Inflammatory macrophage treated with lipopolysaccharide for 1 hour (primary cell): ENCODE measurements at places on chromosomes 6 and 20.

DNA sequence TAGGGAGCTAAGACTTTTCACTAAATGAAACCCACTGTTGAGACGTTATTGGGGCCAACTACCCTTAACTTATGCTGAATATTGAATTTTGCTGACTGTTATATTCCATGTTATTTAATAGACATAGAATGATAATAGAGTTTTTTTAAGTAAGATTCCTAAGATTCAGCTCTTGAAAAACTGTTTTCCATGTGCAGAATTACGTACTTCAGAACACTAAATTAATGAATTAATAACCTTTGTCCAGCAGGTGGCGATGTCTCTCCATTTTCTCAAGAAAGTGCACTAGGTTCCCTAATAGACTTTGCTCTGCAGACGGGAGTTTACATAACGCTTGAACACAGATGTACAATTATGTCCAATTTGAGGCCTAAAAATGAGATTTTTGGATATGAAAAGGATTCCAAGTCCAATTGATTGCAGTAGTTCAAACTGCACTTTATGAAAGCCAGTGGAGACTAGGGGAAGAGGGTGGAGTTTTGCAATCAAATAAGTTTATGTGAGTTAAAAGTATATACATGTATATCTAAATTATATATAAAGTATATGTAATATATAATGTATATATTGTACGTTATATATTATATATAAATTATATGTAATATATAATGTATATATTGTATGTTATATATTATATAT, 282.1 kb downstream of the UST start:
- DNase-seq = peak; percentile 97

- DNase-seq = peak; percentile 29
Observed at GRCh38 chr6:139337001-139337400, 37.4 kb downstream of the CITED2 start.

- DNase-seq = peak; percentile 47
Observed at GRCh38 chr20:56453352-56453751, 15.1 kb upstream of the RTF2 start.

DNA sequence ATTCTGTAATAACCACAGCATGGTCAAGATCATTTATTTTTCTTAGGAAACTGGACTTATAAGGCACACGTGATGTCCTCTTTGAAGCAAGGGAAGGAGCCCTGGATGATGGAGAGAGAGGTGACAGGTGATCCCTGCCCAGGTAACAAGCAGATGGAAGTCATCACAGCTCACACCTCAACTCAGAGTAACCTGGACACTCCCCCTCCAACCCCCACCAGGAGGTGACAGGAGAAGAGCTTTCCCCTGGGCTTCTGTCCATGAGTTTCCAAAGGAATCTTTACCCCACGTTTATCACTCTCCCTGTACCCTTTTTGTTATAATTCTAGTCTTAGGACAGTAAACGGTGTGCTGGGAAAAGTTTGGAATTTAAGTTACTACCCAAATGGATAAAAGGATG, 28.4 kb downstream of the ZNF334 start:
- DNase-seq = no peak

DNA sequence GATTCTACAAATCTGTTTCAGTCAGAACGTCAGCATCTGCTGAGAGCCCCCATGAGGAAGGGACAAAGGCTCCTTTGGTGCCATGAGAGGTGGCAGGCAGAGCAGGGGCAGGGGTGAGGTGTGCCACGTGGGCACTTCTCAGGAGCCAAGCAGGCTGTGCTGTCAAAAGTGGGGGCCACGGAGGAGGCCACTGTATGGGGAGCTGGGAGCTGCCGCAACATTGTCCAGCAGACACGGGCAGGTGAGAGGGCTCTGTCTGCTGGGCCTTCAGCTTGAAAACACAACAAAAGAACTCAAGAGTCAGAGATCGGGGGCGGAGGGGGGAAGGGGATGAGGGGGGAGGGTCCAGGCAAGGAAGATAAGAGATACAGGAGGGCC, 21.6 kb upstream of the FOXP4 start:
- DNase-seq = no peak

DNA sequence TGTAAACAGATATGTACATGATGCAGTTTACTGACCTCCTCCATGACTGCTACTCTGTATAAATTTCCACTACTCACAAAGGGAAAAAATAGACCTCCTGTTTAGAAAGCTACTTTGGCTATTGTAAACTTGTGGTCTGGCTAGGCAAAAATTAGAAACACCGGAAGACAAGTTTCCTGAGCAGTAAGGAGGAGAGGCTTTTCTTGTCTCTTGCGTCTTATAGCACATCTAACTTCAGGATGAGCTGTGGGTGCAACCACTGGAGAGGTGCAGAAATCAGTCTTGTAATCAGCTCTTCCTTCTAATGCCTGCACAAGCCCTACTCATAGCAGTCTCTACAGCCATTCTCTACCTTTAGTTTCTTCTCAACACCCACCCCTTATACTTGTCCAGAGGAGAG, 296.5 kb upstream of the SLC35B3 start:
- no peak for DNase-seq

DNA sequence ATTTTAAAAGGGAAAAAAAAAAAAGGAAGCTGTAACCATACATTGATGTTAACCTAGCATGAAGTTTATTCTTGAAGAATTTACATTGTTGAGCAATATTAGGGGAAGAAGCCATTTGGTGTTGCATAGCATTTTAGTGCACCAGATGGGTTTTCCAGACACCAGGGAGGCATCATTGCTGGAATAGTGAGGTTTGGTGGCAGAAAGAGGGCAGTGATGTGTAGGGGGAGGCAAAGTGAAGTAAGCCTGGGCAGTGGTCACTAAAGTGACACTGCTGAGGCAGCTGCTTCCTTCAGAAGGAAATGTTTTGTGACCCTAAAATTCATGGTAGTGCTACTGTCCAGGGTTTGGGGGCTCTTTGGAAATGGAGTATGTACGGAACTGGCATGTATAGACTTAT, 2.6 kb downstream of the TOMM6 start:
- DNase-seq = peak; percentile 79

GRCh38 chr6:124723671-124724070, 238.6 kb upstream of the RNF217 start:
- DNase-seq = no peak

GRCh38 chr6:100663219-100663863, 198.6 kb upstream of the SIM1 start:
- no peak for DNase-seq

DNA sequence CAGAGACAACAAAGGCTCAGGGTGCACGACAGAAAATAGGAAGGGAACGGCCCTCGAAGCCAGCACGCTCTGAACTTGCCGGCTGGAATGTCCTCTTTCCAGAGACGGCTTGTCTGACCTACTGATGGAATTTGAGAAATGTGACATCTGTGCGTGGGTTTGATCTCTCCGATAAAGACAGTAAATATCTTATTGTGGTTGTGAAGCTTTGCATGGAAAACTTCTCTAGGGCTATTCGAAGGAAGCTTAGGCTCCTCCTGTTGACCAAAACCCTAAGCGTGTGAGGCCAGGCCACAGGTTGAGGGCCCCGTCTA, 247.3 kb downstream of the ZNF217 start:
- DNase-seq = no peak

- no peak for DNase-seq
Observed at GRCh38 chr6:81023007-81023582, 729.4 kb downstream of the TENT5A start.

DNA sequence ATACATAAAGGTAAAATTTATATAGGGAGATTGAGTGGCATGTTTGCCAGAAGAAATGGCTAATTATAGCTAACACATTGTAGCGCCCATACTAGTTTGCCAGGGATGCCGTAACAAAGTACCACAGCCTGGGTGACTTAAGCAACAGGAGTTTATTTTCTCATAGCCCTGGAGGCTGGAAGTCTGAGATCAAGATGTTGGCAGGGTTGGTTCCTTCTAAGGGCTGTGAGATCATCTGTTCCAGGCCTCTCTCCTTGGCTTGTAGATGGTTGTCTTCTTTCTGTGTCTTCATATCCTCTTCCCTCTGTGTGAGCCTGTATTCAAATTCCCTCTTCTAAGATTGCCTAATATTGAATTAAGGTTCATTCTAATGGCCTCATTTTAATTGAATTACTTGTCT, 417.5 kb upstream of the OPRM1 start:
- DNase-seq = no peak

- no peak for DNase-seq
Observed at GRCh38 chr20:32019563-32020463, 9.6 kb downstream of the CCM2L start.

- no peak for DNase-seq
Observed at GRCh38 chr6:17172836-17173470, 71.1 kb downstream of the STMND1 start.

DNA sequence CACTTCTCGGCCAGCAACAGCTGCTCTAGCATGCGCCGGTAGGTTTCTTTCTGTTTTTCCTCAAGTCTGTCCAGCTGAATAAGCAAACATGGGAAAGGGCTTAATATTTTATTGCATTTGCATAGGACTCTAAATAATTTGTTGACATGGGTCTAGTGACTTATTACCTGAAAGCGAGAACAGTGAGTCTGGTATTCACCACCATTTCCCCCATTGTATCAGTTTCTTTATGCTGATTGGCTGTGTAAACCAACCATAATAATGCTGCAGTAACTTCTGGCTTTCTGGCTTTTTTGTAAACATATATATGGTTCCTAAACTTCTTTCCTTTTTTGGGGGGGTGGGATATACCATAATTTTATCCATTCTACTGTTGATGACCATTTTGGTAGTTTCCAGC, 69.1 kb upstream of the TMEM30A start:
- no peak for DNase-seq

DNA sequence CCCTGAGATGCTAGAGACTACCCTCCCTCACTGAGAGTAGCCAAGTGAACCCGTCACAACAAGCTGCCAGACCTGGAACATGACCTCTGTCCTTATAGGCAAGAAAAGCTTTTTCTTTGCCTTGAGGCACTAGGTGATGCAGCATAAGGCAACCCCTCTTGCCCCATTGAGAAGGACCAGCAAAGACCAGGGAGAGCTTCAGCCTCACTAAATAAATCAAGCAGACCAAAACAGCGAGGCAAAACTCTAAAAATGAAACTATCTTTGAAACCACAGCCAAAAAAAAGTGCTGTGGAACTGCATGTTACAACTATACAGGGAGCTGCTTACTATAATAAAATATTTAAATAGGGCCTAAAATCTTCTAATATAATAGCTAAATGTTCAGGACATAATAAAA, 62.6 kb upstream of the FAM83B start:
- no peak for DNase-seq

DNA sequence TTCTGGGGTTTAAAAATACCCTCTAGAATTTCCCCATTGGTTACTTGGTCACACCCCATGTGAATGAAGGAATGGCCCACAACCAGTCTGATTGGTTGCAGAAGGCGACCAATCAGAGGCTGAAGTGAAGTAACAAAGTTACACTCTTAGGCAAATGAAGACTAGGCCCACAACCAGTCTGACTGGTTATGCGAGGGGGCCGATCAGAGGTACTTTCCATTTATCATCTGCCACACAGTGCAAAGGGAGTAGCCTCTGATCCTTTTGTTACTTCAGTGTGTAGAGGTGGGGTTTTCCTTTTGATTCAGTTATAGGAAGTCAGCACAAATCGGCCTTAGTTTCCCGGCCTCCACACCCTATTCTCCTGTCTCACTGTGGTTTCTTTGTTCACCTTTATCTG, 61.2 kb upstream of the SGK1 start:
- DNase-seq = peak; percentile 89

- no peak for DNase-seq
Observed at GRCh38 chr20:57156011-57156729, 110.3 kb downstream of the BMP7 start.

GRCh38 chr6:158397578-158397977, 85.3 kb downstream of the TULP4 start:
- DNase-seq = no peak

GRCh38 chr20:35394271-35394670, 17.5 kb downstream of the UQCC1 start:
- no peak for DNase-seq

DNA sequence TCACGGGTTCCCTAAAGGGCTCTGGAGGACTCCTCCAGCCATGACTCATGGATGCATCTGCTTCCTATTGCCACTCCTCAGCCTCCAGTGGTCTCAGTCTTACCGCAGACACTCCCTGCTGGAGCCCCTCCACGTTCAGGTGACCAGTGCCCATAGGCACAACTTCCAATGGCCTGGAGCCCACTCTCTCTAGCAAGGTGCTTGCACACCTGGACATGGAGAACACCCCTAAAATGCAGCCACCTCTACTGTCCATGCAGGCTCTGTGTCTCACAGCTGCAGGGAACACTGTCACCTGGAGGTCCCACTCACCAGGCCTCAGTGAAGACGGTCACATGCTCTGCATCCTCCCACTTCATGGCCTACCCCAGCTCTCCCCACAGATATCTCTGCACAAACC, 36.0 kb downstream of the HUS1B start:
- DNase-seq = no peak

GRCh38 chr6:116560130-116560529, 6.6 kb downstream of the CALHM4 start:
- DNase-seq = no peak

DNA sequence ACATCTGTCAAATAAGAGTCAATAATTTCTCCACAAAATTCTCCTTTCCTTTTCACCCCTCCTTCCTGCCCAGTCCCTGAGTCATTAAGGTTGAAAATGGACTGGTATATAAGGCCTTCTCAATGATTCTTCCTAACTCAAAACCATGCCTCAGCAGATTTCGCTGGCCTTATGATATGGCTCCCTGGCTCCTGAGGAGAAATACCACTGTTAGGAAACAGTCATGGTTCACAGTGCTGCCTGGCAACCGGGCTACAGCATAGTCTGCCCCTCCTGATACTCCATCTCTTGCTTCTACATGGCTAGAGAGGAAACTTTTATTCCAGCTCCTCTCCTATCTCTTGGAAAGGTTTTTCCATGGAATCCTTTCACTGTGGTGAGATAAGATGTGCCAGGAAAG, 4.7 kb downstream of the UBE2J1 start:
- no peak for DNase-seq

DNA sequence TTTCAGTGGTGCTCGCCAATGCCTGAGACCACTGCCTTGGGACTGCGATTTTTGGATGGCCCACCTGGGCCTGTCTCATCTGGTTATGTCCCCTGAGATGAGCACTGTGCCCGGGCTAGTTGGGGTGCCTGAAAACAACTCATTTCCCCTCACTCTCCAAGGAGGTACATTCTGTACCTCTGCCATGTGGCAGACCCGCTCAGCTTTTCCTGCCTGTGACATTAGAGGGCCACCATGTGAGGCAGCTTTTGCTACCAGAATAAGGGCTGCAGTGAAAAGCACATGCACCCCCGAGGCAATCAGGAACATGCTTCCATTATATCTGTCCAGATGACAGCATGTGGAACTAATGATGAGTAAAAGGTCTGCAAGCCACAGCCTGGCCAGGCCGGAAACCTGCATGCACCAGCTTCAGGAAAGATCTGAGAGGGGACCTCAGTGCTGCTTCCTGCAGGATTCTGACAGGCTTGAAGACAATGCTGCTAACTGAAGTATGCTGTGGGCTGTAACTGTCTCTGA, 11.3 kb upstream of the SRSF6 start:
- no peak for DNase-seq

DNA sequence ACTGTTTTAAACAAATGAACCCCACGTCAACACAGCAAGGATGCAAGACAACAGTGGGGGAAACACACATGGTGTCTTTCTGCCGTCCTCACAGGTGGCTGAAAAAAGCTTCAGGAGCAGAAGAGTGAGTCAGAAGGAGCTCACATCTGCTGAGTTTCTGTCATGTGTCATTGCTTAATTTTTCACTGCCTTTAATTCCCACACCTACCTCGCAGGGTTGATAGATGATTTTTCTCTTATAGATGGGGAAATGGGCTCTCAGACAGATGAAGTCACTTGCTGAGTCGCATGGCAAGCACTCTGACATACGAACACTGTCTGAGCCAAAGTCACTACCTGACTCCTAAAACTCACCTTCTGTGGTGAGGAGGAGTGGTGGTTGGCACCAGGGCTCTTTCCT, 28.3 kb upstream of the CARMIL1 start:
- DNase-seq = no peak
